ENCODE measurements at places on chromosomes 2 and 18.

GRCh38 chr18:68826121-68826520 is 28.2 kb downstream of the CCDC102B start:
- no peak for DNase-seq

- no peak for DNase-seq
These were observed 137.7 kb upstream of the MSH6 start for GRCh38 chr2:47645246-47645645.

DNA sequence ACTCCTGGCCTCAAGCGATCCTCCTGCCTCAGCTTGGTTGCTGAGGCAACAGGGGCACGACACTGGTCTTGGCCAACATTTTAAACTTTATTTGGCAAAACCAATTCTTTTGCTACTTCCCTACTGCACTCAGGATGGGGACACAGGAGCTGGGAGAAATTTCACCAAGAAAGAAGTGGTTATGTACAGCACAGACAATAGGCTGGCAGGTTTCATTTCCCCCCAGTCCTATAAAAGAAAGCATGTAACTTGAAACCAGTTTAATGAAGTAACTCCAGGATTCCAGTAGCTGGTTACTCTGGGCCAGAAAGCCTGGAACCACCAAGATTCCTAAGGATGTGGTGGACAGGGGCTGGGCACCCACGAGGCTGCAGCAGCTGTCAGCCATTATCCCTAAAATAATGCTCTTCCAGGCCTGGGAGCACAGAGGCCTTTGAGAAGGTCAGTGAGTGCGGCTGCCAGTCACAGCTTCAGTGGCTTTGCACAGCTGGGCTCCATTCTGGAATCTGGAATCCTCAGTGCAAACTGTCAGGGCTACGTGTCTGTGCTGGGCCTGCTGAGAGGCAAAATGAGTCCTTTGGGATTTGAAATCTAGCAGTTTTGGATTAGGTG is 142.3 kb upstream of the ITGA6 start:
- DNase-seq = peak; percentile 81

- no peak for DNase-seq
These were observed 260.6 kb upstream of the NCKAP5 start for GRCh38 chr2:133828913-133829312.

DNA sequence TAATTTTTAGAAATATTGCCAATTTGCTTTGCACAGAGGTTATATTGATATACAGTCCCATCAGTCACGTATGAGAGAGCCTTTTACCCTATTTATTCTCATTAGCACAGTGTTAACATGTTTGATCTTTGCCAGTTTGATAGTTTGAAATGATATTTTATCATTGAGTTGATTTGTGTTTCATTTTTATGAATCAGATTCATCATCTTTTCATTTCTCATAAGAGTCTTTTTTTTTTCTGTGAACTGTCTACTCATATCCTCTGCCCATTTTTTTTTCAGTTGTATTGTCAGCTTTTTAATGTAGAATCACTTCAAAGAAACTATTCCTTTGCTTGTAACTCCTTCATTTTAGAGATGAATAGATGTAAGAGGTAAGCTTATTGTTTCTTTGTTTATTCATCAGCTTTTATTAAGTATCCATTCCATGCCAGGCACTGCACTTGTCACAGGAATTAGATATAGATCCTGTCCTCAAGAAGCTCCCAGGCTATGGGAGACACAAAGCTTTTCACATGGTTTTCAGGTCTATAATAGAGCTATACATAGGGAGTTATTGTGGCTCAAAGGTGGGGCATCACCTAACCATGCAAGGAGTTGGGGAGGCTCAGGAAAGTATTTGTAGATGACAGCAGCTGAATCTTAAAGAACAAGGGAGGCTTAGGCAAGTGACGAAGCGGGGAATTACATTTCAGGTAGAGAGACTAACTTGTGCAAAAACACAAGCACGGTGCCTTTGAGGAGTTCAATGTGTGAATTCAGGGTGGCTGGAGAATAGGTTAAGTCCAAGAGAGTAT is 42.1 kb downstream of the CD28 start:
- DNase-seq = no peak

GRCh38 chr2:173359231-173359630 is 4.6 kb downstream of the CDCA7 start:
- DNase-seq = no peak

GRCh38 chr2:1209761-1210160 is 203.5 kb upstream of the TPO start:
- no peak for DNase-seq

- no peak for DNase-seq
These were observed 97.1 kb downstream of the NOL10 start for GRCh38 chr2:10592652-10593051.

GRCh38 chr2:146661473-146662096 is 1183.2 kb upstream of the ACVR2A start:
- no peak for DNase-seq

DNA sequence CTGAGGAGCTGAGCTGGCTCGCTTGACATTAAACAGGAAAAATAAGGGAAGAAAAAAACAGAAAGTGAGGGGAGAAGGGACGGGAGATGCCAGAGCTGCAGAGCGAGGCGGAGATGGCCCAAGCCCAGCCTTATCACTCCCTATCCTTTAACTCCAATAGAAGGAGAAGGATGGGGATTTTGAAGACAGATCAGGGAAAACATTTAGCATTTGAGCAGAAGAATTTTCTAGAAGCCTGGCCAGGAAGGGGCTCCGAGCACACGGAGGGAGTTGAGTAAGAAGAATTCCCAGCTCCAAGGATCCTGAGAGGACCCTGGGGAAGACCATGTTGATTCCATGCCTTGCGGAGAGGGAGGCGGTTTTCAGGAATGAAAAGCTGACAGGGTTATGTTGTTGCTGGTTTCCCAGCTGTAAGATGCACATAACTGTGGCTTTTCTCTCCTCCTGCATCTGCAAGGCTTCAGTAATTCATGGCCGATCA is 35.6 kb downstream of the TWIST2 start:
- DNase-seq = no peak

- no peak for DNase-seq
These were observed 46.1 kb upstream of the TBC1D8 start for GRCh38 chr2:101197215-101197745.

DNA sequence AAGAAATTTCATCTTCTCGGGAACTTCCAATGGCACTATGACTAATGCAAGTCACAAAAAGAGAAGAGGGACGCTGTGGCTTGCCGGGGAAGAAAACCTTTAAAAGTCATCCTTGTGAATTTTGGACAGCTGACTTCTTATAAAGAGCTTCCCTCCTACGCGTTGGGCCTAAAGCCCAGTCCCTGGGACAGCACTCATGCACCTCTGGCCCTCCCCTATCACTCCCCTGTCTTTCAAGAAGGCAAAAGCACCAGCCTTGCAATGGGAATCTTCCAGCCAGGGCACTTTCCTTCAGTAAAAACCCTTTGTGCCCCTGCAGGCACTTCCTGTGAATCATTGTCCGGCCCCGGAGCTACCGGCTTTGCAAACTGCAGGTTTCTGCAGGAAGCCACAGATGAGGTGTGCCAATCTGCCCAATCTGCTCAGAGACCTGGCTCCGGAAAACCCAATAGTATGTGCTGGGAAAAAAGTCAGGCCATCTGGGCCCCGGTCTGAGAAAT is 7.1 kb downstream of the MREG start:
- DNase-seq = no peak

DNA sequence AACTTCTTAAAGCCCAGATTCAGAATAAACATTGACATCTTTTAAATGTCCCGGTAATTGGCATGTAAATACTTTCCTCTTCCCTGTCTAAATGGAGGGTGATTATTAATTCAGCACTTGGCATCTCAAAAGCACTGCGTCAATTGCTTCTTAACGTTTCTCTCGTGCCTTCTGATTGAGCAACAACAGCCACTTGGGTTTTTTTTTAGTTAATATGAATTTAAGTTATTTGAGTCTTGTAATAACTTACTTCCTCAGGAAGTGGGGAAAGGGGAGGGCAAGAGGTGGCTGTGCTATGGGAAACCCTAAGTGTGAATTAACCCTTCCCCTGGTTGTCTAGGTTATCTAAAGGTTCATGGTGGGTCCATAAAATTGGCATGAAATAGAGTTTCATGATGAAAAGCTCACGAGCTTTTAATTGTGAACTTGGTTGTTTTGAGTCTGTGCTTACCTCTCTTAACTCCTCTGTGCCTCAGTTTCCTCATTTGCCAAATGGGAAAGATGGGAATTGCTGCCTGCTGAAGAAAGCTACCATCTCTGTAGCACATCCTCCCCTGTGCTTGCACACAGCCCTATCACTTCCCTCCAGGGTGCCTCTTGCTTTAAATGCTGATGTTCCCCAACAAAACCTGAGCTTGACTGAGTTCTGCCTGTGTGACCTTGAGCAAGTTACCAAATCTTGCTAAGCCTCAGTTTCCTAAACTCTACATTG is 126.3 kb upstream of the BCL2L11 start:
- no peak for DNase-seq
